Neuronal stem cell (in vitro differentiated cells): ENCODE measurements at places on chromosomes 13 and 19.
A peak's percentile ranks its signal among the peaks of the same experiment; 100 is the strongest.

- no peaks in the 10 kb centered on the region for H3K36me3 ChIP-seq
- no peak overlapping the region for H3K27ac ChIP-seq
- H3K27me3 ChIP-seq, result no peaks in the 10 kb centered on the region
- peaks cover 6% of the 10 kb centered on the region for H3K4me1 ChIP-seq
- H3K4me3 ChIP-seq, result no peak overlapping the region
Measured at GRCh38 chr13:51894239-51894638, 32.5 kb downstream of the CCDC70 start.

- H3K27me3 ChIP-seq, result no peaks in the 10 kb centered on the region
- peaks cover 19% of the 10 kb centered on the region for H3K4me1 ChIP-seq
- peaks cover 11% of the 10 kb centered on the region for H3K36me3 ChIP-seq
- DNase-seq, result no peak
Measured at GRCh38 chr19:5911366-5911765, 2.7 kb upstream of the CAPS start.

DNA sequence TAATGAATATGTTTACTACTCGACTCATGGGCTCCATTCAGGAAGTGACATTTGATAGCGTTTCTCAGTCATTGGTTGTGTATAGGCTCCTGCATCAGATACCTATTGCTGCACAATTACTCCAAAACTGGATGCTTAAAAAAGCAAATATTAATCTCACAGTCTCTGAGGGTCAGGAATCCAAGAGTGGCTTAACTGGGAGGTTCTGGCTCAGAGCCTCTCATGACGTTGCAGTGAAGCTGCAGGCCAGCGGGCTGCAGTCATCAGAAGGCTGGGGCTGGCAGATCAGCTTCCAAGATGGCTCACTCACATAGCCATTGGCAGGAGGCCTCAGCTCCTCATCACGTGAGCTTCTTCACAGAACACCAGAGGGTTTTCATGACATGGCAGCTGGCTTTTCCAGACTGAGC lies 525.1 kb upstream of the NBEA start:
- H3K4me1 ChIP-seq, result no peaks in the 10 kb centered on the region
- H3K36me3 ChIP-seq, result no peaks in the 10 kb centered on the region
- H3K27me3 ChIP-seq, result no peaks in the 10 kb centered on the region
- no peak overlapping the region for H3K27ac ChIP-seq

DNA sequence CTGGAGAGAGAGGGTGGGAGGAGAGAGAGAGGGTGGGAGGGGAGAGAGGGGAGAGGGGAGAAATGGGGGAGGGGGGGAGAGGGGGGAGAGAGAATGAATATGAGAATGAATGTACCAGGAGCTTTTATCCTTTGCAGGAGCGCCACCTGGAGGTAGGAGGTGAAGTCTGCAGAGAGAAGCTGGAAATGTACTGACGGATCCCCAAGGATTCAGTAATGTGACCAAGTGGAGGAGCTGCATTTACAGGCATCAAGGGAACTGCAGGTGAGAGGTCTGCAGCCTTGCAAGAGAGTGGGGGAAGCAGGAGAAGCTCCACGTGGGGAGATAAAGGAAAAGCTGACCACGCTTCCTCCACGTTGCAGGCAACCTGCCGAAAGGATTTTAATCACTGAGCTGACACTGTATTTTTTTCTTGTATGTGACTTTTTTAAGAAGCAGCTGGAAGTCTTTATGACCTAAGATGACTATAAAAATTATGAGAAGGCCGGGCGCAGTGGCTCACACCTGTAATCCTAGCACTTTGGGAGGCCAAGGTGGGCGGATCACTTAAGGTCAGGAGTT lies 33.7 kb downstream of the VSTM1 start:
- peaks cover 3% of the 10 kb centered on the region for H3K4me1 ChIP-seq
- no peak overlapping the region for H3K27ac ChIP-seq
- no peaks in the 10 kb centered on the region for H3K27me3 ChIP-seq
- H3K36me3 ChIP-seq, result no peaks in the 10 kb centered on the region

GRCh38 chr13:113275387-113275786 lies 21.7 kb upstream of the LAMP1 start:
- peaks cover 17% of the 10 kb centered on the region for H3K36me3 ChIP-seq
- DNase-seq, result no peak
- no peak overlapping the region for H3K27ac ChIP-seq
- H3K4me3 ChIP-seq, result no peak overlapping the region

- H3K36me3 ChIP-seq, result no peaks in the 10 kb centered on the region
- no peak for DNase-seq
- no peak overlapping the region for H3K27ac ChIP-seq
- no peak overlapping the region for H3K4me3 ChIP-seq
- H3K4me1 ChIP-seq, result no peaks in the 10 kb centered on the region
Measured at GRCh38 chr13:73399347-73400216, 340.8 kb downstream of the KLF5 start.

- no peak for DNase-seq
- peak overlapping the region; percentile 88 for H3K4me3 ChIP-seq
- H3K4me1 ChIP-seq, result peaks cover 16% of the 10 kb centered on the region
- H3K27ac ChIP-seq, result no peak overlapping the region
- peaks cover 4% of the 10 kb centered on the region for H3K36me3 ChIP-seq
Measured at GRCh38 chr19:14496834-14497227, 904 bp upstream of the GIPC1 start.

- no peaks in the 10 kb centered on the region for H3K36me3 ChIP-seq
- H3K4me3 ChIP-seq, result no peak overlapping the region
- peaks cover 4% of the 10 kb centered on the region for H3K4me1 ChIP-seq
Measured at GRCh38 chr13:23672616-23673015, 102.4 kb downstream of the TNFRSF19 start.

GRCh38 chr13:68927387-68928026 lies 1180.1 kb upstream of the ATXN8OS start:
- H3K27me3 ChIP-seq, result no peaks in the 10 kb centered on the region
- DNase-seq, result peak; percentile 54

GRCh38 chr19:30878495-30878894 lies 470.7 kb downstream of the TSHZ3 start:
- H3K36me3 ChIP-seq, result no peaks in the 10 kb centered on the region
- no peak for DNase-seq
- no peak overlapping the region for H3K27ac ChIP-seq
- H3K4me3 ChIP-seq, result no peak overlapping the region
- no peaks in the 10 kb centered on the region for H3K4me1 ChIP-seq
- H3K27me3 ChIP-seq, result no peaks in the 10 kb centered on the region
